Right ventricle myocardium inferior (tissue), 1 donor: ENCODE measurements at places on chromosomes 7 and 10.

DNA sequence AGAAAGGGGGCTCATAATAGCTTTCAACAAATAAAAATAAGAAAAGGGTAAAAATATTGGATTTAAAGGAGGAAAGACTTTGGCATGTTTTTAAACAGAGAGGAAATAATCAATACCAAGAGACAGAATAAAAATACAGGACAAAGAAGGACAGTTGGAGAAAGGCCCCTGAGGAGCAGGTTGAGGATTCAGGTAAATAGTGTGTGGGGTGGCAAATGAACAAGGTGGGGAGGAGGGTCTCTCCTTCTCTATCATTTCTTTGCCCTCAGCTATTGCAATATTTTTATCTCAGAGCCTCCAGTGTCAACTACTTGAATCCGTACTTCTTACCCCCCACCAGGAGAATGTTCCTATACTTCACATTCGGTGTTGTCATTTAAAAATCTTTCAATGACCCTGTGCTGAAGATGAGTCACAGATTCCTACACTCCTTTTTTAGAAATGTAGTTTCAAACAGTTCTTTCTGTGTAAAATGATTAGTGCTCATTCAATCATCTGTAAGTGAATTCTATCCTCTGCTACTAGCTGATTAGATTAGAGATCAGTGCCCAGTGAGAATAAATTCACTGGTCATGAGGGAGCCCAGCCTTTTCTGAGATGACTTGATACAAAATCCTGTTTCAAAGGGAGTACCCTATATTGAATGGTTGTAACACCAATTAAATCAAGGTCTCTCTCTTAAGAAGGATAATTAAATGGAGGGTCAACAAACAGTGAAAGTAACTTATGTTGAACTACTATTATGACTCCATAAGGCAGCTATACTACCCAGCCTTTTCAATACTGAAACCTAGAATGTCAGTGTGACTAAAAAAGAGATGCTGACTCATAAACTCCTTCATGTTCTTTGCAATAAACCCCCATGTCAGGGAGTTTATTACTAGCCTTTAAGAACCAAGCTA lies 50.4 kb upstream of the WNT16 start:
- DNase-seq: no peak

GRCh38 chr10:70178139-70178725 lies 7.9 kb upstream of the SAR1A start:
- no peak for DNase-seq

DNA sequence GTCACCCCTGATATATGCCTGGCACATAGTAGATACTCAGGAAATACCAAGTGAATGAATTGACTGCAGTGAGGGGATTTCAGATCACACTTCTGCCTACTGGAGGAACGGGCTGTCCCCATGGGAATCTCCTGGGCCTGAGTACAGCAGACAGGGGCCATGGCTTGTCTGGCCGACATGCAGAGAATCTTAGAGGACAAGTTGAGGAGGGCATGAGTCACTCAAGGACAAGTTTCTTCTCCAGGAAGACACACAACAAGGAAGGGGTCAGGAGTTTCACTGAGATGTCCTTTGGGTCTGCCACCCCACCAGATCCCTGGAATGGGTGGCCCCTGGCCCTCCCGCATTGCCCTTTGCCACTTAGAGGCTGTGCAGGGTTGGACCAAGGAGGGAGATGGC lies 20.7 kb downstream of the PLPP4 start:
- DNase-seq: no peak

DNA sequence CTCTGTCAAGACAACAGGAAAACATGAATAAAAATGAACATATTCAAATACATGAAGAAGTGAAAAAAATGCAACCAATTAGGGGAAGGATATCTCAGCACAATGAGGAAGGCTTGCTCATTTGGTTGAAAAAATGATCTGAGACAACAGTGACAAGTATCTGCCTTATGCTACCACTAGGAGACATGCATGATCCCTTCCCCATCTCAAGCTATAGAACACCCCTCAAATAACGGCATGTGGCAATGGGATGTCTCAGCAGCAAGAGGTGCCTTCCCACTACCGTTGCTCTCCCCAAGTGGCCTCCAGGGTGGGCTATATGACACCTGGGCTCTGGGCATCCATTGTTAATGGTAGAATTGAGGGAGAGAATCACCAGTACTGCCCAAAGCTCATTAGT lies 98.1 kb upstream of the RSU1 start:
- DNase-seq: no peak

DNA sequence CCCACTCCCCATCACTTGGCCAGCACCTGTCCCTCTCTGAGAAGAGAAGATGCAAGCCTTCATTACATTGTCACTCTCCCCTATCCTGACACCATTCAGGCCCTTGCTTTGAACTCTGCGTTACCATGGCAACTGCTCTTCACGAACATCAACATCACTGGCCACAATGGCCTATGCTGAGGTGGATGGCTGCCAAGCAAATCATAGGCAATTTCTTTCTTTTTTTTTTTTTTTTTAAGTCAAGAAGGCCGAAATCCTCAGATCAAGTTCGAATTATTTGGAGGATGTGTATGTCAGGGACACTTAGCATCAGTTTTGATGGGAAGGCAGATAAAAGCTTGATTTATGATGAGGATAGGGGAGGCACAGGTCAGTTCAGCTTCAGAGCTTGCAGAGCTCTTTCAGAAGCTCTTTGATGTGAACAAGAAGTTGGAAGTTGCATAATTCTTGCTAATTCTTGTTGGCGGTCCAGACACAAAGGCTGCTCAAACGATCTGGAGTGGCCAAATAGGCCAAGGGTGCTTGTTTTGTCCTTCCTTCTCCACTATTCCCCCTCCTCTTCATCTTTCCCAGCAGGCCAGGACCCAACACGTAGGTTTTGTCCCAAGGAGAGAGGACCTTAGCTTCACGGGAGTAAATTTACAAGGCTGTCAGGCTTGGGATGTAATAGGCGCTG lies 179.9 kb upstream of the NPVF start:
- no peak for DNase-seq

DNA sequence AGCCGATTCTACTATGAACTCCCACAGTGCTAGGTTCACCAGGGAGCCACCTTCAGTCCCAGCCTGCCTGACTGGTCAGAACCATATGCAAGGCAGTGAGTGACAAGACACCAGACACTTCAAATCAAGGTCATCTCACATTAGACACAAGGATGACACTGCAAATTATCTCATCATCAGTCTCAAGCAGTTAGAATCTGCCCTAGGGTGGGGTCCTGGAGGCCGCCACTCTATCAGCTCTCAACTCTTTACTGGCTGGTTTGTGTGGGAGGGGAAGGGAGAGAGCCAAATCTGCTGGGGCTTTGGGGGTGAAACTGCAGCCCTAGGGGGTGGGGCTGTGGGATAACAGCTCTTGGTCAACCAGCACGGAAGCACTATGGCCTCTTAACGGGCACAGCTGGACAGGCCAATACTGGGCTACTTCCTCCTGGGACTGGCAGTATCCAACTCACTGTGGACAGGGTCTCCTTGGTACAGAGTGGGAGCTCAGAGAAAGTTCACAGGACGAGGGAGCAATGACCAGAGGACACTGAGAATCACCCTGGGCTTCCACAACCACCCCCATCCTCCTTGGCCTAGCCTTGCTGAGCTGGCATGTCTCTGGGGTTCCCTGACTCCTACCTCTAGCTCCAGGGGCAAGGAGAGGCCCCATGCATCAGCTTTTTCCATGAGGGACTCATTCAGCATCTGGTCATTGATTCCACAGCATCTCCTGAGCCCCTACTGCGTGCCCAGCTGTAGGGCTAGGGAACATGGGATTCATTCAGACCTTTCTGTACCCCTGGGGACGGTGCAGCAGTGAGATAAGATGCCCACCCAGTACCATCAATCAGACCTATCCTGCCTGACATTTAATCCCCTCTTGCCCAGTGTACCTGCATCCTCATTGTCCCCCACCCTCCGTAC lies 5.4 kb downstream of the GPRIN2 start:
- no peak for DNase-seq

- no peak for DNase-seq
These were observed 416.9 kb upstream of the MKI67 start for GRCh38 chr10:128543151-128543550.
